ENCODE measurements at places on chromosomes 4 and X. TPM values are rescaled to one million over a fixed set of nuclear protein-coding genes. Genes with fewer than 3 reads are reported as not detected.

Gene SUPT20HL1
- not detected for total RNA-seq

Gene CTAG2
- not detected for total RNA-seq

Gene GAGE2A
- total RNA-seq, result not detected

Gene ADGRG2
- total RNA-seq, result 11.0 TPM

Gene PDCL2
- total RNA-seq, result not detected

Gene LANCL3
- not detected for total RNA-seq

Gene TCP11X2
- total RNA-seq, result not detected

Gene NPY5R
- total RNA-seq, result not detected

Gene TCEAL8
- 29.5 TPM for total RNA-seq

Gene NWD2
- not detected for total RNA-seq

Gene MEPE
- total RNA-seq, result not detected

Gene HDX
- 1.4 TPM for total RNA-seq

Gene HPF1
- total RNA-seq, result 23.3 TPM

Gene GPC3
- not detected for total RNA-seq

Gene RRH
- not detected for total RNA-seq

Gene ARX
- total RNA-seq, result 0.48 TPM

Gene IGBP1
- 63.7 TPM for total RNA-seq

Gene CLNK
- not detected for total RNA-seq

Gene RHOXF2
- total RNA-seq, result not detected

Gene SPCS3
- total RNA-seq, result 39.1 TPM

Gene HSD17B10
- 178 TPM for total RNA-seq

Gene FAM9A
- total RNA-seq, result not detected

Gene GPR50
- 0.25 TPM for total RNA-seq

Gene SLC16A2
- 24.0 TPM for total RNA-seq

Data from A549 treated with Mapracorat at 1 μM for 4 hours (cell line).